ENCODE measurements at places on chromosomes 2 and 18. TPM values are rescaled to one million over a fixed set of nuclear protein-coding genes. Genes with fewer than 3 reads are reported as not detected.

Gene RNMT
- total RNA-seq, result 24.1 TPM

GRCh38 chr2:146370826-146371225 is 1474.0 kb upstream of the ACVR2A start:
- H3K27ac ChIP-seq, result no peak overlapping the region
- H3K4me1 ChIP-seq, result no peaks in the 10 kb centered on the region
- H3K36me3 ChIP-seq, result no peaks in the 10 kb centered on the region
- no peaks in the 10 kb centered on the region for H3K27me3 ChIP-seq
- DNase-seq, result no peak

DNA sequence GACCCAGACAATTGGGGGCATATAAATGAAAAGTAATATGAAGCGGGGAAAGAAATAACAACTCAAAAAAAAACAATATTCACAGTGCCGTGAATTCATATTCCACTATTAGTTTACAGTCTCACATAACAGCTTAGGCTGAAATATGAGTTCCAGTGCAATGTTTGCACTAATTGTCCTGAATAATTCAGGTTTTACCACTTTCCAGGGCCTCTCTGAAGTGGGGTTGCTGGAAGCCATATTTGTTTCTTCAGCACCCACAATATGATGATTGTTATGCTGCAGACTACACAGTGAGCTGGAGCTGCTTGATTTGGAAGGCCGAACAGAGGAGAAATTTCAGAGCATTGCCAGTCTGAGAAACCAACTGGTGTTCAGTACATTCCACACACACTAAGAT is 894.5 kb upstream of the ACVR2A start:
- no peak overlapping the region for H3K27ac ChIP-seq
- no peak overlapping the region for H3K4me3 ChIP-seq
- DNase-seq, result no peak
- no peaks in the 10 kb centered on the region for H3K36me3 ChIP-seq
- no peaks in the 10 kb centered on the region for H3K4me1 ChIP-seq

Gene LHCGR
- not detected for total RNA-seq

GRCh38 chr18:50880119-50880465 is 1.2 kb downstream of the ME2 start:
- H3K27ac ChIP-seq, result peak overlapping the region; percentile 97
- peaks cover 10% of the 10 kb centered on the region for H3K4me1 ChIP-seq
- DNase-seq, result no peak
- no peaks in the 10 kb centered on the region for H3K36me3 ChIP-seq

GRCh38 chr2:230944757-230945372 is 19.8 kb upstream of the GPR55 start:
- H3K4me3 ChIP-seq, result no peak overlapping the region
- H3K36me3 ChIP-seq, result no peaks in the 10 kb centered on the region
- H3K4me1 ChIP-seq, result no peaks in the 10 kb centered on the region
- no peak for DNase-seq
- no peak overlapping the region for H3K27ac ChIP-seq

- no peaks in the 10 kb centered on the region for H3K36me3 ChIP-seq
- DNase-seq, result peak; percentile 33
- H3K27me3 ChIP-seq, result no peaks in the 10 kb centered on the region
These were observed 152.7 kb upstream of the PTPRM start for GRCh38 chr18:7414459-7414858.

DNA sequence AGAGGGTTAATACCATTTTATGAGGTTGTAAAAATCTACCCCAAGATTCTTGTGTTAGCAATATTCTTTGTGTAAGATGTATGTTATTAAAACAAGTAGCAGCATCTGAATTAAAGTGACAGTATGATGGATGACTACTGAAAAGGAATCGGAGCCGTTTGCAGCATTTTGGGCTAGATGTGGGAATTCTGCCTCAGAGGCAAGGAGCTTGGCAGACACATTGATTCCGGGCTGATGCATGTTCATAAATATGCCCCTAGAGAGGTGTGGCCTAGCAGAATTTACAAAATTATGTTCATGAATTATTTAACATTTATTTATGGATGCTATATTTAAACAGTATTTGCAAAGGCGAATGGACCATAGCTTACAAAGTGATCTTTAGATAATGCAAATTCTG is 389.0 kb upstream of the ETAA1 start:
- H3K27me3 ChIP-seq, result no peaks in the 10 kb centered on the region
- no peaks in the 10 kb centered on the region for H3K36me3 ChIP-seq
- no peaks in the 10 kb centered on the region for H3K4me1 ChIP-seq
- DNase-seq, result no peak

DNA sequence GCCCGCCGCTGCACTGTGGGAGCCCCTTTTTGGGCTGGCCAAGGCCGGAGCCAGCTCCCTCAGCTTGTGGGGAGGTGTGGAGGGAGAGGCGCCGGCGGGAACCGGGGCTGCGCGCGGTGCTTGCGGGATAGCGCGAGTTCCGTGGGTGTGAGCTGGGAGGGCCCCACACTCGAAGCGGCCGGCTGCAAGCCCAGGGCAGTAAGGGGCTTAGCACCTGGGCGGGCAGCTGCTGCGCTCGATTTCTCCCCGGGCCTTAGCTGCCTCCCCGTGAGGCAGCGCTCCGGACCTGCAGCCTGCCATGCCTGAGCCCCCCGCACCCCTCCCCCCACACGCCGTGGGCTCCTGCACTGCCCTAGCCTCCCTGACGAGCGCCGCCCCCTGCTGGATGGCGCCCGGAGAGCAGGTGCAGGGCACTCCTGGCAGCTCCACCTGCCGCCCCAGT is 124.4 kb downstream of the CCDC178 start:
- H3K27me3 ChIP-seq, result no peaks in the 10 kb centered on the region
- no peak overlapping the region for H3K4me3 ChIP-seq
- H3K4me1 ChIP-seq, result no peaks in the 10 kb centered on the region
- no peak for DNase-seq
- no peak overlapping the region for H3K27ac ChIP-seq

DNA sequence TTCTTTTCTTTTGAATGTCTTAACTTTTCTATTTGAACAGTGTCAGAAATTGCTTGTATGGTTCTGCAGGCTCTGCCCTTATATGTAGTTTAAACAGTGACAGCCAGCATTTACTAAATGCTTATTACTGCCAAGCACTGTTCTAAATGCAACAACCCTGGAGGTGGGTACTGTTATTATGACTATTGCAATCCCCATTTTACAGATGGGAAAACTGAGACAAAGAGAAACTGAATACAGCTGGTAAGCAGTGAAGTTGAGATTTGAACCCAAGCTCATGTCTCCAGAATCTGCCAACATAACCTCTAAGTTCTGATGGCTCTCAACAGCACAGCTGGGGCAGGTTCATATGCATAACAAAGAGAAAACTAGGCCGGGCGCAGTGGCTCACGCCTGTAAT is 105.7 kb upstream of the GATA6 start:
- H3K27me3 ChIP-seq, result no peaks in the 10 kb centered on the region
- no peak overlapping the region for H3K4me3 ChIP-seq
- no peak overlapping the region for H3K27ac ChIP-seq
- H3K36me3 ChIP-seq, result no peaks in the 10 kb centered on the region

- no peak overlapping the region for H3K4me3 ChIP-seq
- no peaks in the 10 kb centered on the region for H3K36me3 ChIP-seq
- H3K27ac ChIP-seq, result no peak overlapping the region
- H3K27me3 ChIP-seq, result no peaks in the 10 kb centered on the region
- DNase-seq, result no peak
These were observed 19.4 kb upstream of the SP5 start for GRCh38 chr2:170695521-170696410.

GRCh38 chr18:55314615-55315237 is 273.3 kb downstream of the TCF4 start:
- no peak overlapping the region for H3K4me3 ChIP-seq
- peak overlapping the region; percentile 17 for H3K27ac ChIP-seq
- H3K27me3 ChIP-seq, result no peaks in the 10 kb centered on the region
- H3K4me1 ChIP-seq, result peaks cover 87% of the 10 kb centered on the region
- no peaks in the 10 kb centered on the region for H3K36me3 ChIP-seq

DNA sequence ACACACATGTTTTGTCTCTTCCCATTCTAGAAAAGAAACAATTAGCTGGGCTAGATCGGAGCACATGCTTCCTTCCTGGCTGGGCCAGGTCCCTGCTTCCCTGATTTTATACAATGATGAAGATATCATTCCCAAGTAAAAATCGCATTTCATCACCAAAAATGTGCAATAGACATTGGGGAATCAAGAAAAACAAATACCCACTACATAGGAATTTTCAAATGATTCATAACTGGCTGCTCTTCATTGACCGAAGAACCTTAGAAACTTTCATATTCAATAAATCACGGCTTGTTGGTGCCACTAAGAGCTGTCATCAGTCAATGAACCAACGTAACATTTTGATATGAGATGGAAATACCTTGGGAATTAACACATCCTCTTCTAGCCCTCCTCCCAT is 373.6 kb upstream of the TRIB2 start:
- no peaks in the 10 kb centered on the region for H3K36me3 ChIP-seq
- no peaks in the 10 kb centered on the region for H3K27me3 ChIP-seq
- H3K4me1 ChIP-seq, result no peaks in the 10 kb centered on the region
- no peak overlapping the region for H3K4me3 ChIP-seq
- no peak overlapping the region for H3K27ac ChIP-seq

Gene CAPN13
- not detected for total RNA-seq

Gene MC2R
- total RNA-seq, result not detected

DNA sequence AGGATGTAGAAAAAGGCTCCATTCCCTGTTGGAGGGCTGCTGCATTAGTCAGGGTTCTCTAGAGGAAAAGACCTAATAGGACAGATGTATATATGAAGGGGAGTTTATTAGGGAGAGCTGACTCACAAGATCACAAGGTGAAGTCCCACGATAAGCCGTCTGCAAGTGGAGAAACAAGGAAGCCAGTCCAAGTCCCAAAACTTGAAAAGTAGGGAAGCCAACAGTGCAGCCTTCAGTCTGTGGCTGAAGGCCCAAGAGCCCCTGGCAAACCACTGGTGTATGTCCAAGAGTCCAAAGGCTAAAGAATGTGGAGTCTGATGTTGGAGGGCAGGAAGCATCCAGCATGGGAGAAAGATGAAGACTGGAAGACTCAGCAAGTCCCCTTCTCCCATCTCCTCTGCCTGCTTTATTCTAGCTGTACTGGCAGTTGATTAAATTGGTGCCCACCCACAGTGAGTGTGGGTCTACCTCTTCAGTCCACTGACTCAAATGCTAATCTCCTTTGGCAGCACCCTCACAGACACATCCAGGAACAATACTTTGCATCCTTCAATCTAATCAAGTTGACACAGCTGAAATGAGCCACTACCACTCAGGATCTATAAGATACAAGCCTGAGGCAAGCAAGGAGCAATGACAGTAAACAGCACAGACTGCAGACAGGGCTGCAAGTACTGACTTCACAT is 30.0 kb upstream of the ATG16L1 start:
- no peaks in the 10 kb centered on the region for H3K4me1 ChIP-seq
- no peak overlapping the region for H3K4me3 ChIP-seq
- no peaks in the 10 kb centered on the region for H3K36me3 ChIP-seq
- no peak overlapping the region for H3K27ac ChIP-seq
- no peak for DNase-seq

DNA sequence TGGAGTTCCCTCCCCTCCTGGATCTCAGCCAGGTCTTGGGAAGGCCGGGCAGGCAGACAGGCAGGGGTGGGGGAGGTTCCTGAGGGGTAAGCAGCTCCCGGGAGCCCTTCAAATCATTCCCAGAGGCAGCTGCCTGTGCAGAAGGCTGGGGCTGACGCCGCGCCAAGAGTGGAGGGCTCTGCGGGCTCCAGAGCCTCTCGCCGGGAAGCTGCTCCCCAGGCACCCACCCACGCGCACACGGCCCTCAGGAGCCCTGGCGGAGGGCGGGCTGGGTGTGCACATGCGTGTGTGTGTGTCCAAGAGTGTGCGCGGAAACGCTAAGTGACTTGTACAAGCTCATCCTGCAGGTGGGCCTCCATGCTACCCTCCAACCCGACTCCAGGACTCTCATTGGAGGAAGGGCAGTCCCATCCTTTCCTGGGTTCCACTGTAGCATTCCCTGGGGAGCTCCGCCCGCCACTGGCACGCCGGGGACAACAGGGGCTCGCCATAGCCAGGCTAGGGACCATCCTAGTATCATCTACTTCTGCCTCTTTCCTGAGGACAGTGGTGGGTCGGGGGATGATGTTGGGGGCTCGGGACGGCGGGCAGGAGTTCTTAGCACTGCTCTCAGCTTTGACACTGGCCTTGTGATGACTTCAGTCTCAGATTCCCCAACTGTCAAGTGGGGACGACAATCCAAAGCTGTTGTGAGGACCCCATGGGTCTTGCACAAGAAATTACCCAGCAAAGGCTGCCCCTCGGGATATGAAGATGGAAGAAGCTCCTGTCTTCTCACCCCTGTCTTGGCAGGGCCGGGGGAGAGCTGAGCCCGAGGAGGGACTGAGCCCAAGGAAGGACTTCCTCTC is 50.3 kb downstream of the INHBB start:
- no peak for DNase-seq
- H3K27ac ChIP-seq, result no peak overlapping the region
- H3K27me3 ChIP-seq, result no peaks in the 10 kb centered on the region
- no peaks in the 10 kb centered on the region for H3K4me1 ChIP-seq

DNA sequence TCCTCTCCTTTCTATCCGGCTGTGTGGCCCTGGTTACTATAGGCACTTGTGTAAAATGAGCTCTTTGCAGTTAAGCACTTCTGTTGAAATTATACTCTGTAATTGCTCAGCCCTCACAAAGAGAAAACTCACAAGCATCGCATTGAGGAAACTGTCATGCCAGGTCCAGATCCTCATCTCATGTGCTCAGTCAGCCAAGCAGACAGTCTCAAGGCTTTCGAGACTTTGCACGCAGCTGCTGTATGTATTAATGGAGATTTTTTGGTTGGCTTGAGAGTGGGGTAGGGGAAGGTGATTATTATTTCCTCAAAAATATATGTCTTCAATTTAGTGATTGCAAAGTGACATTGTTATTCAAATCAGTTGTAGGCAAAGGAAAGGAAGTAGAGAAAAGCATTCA is 33.0 kb upstream of the PHLPP1 start:
- no peaks in the 10 kb centered on the region for H3K27me3 ChIP-seq
- H3K4me1 ChIP-seq, result no peaks in the 10 kb centered on the region
- no peak overlapping the region for H3K27ac ChIP-seq
- no peak overlapping the region for H3K4me3 ChIP-seq
- no peaks in the 10 kb centered on the region for H3K36me3 ChIP-seq
- DNase-seq, result no peak

Gene SLC9A2
- 6.2 TPM for total RNA-seq

Gene VAMP5
- total RNA-seq, result 19.9 TPM

DNA sequence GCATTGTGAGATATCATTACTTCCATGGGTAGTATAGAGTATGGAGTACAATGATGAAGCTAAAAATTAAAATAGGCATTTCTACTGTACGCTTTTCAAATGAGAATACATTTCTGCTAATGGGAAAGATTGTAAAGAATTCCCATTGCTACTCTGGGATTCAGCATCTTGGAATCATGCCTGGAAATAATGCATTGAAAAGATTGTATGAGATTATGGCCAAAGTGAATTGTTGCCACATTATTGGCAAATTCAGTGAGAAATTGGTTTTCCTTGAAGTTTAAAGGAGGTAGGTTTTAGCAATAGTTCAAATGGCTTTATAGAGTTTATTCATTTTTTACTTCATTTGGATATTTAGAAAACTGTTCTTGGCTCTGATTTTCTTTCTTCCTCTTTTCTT is 157.9 kb downstream of the GULP1 start:
- no peak overlapping the region for H3K27ac ChIP-seq
- H3K4me1 ChIP-seq, result no peaks in the 10 kb centered on the region
- H3K36me3 ChIP-seq, result no peaks in the 10 kb centered on the region
- no peak for DNase-seq
- no peaks in the 10 kb centered on the region for H3K27me3 ChIP-seq
- no peak overlapping the region for H3K4me3 ChIP-seq

Gene EIF4E2
- total RNA-seq, result 60.3 TPM

GRCh38 chr2:17892770-17893534 is 14.5 kb downstream of the KCNS3 start:
- peaks cover 32% of the 10 kb centered on the region for H3K4me1 ChIP-seq
- no peaks in the 10 kb centered on the region for H3K27me3 ChIP-seq
- H3K27ac ChIP-seq, result peak overlapping the region; percentile 70
- DNase-seq, result no peak

Measured in gastrocnemius medialis (tissue), 4 donors.